Activated T-cell treated with anti-CD3 and anti-CD28 coated beads for 4 hours (primary cell): ENCODE measurements at places on chromosomes 2 and 18.

DNA sequence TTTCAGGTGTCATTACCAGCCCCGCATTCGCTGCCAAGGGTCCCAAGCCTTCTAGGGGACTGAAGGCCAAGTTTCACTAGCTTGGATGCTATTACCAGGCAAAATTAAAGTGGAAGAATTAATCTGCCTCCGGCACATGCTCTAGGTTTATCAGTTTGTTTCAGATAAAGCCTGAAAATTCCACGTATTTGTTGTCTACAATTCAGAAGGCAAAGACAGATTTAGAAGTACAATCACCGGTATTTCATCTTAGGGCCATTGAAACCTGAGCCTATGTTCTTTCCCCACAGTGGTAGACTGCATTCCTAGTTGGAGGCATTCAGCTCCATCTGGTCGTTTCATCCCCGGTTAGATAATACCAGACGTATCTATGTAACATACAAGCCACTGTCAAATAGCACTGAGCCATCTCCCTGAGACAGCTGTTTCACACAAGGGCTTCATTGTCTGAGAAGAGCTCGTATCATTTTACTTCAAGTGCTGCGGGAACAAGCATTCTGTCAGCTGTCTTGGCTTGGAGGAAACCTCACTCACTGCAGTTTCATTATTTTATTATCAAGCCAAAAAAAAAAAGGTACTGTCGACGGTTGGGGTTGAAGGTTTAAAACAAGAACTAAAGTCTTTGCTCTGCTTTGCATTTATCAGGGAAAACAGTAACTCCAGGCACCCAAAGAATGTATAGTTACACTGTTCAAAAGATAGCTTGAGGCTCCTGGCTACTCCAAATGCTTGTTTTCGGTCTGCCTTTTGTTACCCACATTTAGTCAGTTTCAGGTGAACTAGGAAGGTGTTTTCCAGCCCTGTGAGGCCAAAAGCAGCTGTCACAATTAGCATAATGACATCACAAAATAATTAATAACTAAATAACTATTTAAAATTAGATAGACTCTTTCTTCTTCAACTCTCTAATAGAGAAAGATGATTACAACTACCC, 76.7 kb downstream of the TGIF1 start:
- DNase-seq, result no peak

DNA sequence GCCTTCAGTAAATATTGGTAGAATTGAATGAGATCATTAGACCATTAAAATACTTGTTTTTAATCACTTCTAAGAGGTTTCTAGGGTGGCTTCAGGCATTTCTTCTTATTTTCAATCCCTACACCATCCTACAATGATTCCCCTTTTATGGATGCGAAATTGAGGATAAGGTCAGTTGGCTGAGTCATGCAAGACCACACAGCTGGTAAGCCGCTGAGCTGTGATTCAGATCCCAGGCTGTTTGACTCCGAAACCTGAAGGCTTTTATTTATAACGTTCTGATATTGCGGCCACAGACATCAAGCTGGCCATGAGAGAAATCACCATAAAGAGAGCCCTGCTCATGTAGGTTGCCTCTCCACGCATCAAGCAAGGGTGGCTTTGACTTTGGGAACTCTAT, 133.4 kb downstream of the VAPA start:
- DNase-seq, result no peak

DNA sequence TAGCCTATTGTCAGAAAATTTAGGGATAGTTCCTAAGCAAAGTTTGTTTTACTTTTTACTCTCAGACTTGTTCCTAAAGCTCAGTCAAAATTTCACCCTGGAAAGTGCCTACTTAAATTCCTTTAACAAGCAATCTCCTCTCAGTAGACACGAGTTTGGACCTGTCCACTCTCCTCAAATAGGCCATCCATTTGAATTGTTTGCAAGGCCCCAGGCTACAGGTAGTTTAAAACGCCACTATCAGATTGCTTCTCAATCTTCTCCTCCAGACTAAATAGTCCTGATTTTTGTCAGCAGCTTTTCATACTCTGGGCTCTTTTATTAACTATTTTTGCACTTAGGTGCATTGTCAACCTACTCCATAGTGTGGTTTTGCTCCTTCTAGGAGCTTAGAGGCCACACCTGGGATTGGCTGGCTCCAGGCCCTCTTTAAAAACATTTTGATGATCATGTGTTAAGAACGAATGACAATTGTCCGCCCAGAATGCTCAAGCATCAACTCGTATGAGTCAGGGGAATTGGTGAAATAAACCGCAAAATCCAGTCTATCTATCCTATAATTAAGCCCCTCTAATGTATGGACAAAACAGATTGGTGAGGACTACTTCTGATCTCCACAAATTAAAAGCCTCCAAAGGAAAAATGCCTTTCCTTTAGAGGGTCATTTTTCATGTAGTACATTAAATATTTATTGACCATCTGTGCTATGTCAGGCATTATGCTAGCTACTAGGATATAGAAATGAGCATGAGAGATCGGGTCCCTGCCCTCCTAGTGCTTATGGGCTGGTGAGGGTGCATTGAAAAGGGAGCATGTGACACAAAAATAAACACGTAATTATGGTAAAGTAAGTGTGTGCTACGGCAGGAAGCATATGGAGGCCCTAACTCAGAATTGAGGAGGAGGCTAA, 333.8 kb upstream of the TNP1 start:
- no peak for DNase-seq

- DNase-seq, result no peak
Observed at GRCh38 chr2:54945391-54946219, 104.6 kb downstream of the RTN4 start.

DNA sequence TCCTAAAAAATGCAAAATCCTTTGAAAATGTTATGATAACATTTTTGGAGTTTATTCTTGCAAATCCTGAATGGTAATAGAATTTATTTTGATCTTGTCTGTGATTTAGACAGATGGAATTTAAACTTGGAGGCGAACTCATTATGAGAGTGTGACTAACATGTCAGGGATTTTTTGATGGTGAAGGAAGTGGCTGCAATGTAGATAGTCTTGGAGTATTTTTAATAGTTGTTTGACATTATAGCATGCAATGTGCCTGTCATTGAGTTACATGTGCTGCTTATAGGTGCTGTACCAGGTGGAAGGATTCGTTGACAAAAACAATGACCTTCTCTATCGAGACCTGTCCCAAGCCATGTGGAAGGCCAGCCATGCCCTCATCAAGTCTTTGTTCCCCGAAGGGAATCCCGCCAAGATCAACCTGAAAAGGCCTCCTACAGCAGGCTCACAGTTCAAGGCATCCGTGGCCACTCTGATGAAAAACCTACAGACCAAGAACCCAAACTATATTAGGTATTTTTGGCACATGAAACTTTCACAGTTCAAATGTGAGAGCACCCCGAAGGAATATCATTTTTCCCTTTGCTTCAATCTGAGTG, 141.8 kb downstream of the MYO1B start:
- DNase-seq, result no peak

DNA sequence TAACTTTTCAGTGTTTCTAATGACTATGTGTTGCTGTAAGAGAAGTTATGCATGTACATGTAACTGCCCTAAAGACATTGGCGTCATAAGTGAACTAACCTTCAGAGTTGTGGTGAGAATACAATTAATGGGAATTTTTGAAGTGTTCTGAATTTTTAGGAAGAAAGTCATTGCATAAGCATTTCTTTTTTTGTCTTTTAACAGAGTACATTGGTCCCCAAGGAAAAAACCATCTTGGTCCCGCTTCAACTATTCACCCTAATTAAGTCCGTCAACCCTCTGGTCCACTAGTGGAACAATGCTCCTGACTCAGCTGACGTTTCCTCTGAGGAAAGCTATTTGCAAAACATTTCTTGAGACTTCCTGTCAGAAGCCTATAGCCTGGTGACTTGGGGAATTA, 41.1 kb upstream of the VIT start:
- no peak for DNase-seq

GRCh38 chr18:63399300-63399699, 23.0 kb downstream of the VPS4B start:
- no peak for DNase-seq

DNA sequence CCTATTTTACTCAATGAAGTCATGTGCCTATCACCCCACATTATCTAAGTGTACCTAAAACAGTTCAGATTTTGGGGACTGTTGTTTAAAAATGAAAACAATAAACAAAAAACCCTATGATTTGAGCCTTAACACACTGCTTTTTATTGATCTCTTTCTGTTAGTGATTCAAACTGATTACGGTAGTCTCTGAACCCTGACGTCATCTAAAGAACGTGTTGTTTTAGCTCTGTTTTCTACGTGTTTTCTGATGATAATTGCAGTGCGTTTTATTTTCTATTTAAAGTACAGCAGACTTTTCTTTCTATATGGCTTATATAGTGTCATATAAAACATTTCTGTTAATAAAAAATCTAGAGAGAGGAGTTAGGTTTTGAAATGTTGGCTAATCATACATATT, 93.9 kb upstream of the FAM237A start:
- no peak for DNase-seq

- DNase-seq, result no peak
Observed at GRCh38 chr2:234293973-234294372, 202.9 kb downstream of the ARL4C start.

GRCh38 chr18:63238693-63239075, 80.9 kb downstream of the BCL2 start:
- DNase-seq, result no peak

DNA sequence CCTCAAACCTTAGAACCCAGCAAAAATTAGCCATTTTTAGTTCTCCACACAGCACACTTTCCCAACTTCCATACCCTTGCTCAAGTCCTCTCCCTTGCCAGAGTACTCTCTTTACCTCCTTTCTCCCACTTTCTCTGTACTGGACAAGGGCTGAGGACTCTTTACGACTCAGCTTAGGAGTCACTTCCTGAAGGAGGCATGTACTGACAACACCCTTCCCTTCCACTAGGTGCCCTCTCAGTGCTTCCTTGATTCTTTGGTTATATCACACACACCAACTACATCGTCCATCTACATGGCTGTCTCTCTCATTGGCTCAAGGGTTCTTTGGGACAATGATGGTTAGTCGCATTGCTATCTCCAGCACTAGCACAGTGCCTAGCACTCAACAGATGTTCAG, 5.2 kb upstream of the C18orf63 start:
- no peak for DNase-seq
